ENCODE measurements at places on chromosomes 13 and 19.

DNA sequence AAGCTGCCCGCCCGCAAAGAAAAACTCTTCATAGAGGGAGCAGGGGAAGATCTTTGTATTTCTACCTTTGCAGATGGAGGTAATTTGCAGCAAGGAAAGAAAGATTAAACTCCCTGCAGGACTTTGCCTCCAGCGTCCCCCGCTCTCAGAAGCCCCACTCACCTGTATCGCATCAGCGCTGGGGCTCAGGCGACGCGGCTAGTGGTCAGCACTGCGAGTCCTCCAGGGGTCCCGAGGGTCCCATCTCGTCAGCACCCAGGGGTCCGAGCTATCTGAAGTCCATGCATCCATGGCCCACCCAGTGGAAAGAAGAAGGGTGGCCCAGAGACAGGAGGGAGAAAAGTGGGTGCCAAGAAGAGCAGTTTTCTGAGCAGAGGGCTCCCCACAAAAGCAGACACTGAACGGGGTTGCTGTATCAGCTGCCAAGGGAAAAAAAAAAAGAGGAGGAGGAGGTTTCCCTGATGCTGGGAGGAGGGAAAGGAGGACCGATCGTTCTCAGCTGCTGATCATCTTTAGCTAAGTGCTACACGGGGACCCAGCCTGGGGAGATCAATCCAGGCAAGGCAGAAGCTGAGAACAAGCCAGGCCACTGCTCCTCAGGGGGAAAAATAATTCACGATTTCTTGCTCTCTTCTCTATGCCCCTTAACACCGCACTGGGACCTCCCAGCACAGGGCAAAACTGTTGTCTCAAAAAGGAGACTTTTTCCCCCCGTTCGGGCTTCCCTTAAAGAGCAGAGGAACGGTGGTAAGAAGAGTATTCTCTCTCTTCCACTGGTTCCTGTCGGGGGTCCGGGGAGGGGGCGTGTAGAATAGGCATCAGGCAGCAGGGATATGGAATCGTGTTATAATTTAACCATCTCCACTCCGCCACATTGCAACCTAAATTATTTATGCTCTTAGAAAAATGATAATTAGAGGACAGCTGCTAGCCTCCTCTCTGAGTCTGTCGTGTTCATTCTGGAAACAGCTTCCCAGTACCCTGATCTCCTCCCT is 117.7 kb upstream of the CACNA1A start:
- DNase-seq: no peak

- DNase-seq: no peak
Measured at GRCh38 chr13:43251961-43252360, 228.6 kb downstream of the DNAJC15 start.

DNA sequence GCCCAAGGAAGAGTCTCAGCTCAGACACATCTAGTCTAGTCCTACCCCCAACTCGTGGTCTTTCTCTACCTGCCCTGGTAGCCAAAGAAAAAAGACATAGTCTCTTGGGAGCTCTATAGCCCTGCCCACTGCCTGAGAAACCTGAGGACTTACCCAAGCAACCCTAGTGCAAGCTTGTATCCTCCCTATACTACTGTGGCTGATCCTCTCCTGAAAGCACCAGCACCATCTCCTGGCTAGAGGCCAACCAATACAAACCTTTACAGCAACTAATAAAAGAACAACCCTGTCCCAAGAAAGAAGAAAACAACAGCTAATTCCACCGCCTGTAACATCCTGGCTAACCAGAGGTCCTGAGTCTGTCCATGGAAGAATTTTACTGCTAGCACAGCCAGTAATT is 532.4 kb downstream of the SLITRK6 start:
- no peak for DNase-seq

DNA sequence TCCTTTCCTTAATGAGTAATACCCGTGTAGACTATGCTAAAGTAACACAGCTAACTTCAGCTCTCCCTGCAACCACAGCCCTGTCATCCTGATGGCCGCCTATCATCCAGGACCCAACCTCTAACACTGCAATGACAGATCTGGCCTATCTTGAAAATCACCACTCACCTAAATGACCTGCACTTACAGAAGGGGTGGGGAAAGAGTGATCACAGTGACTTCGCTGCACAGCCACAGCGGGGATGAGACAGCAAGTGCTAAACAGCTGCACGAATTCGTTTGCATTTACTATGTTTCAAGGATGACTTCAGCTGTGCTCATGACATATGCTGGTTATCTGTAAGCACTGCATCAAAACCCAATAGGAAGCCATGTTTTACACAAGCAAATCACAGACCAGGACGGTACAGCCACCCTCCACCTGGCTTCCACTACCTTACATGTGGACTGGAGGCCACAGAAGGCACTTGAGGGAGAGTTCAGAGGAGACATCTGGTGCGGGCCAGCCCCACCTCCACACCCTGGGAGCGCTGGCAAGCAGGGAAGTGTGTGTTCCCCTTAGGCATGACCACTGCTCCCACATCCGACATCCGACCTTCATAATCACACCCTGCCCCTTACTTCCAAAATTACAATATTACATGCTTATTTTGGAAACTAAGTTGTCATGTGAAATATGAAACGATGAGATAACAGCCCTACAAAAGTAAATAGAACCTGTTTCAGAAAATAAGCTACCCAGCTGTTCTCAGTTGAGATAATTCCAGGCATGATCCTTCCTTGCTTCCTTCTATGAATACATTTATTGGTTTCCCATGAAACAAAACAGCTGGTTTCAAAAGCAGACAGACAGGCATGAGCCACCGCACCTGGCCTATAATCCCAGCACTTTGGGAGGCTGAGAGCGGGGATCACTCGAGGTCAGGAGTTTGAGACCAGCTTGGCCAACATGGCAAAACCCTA is 95.7 kb downstream of the STK24 start:
- DNase-seq: peak; percentile 62

DNA sequence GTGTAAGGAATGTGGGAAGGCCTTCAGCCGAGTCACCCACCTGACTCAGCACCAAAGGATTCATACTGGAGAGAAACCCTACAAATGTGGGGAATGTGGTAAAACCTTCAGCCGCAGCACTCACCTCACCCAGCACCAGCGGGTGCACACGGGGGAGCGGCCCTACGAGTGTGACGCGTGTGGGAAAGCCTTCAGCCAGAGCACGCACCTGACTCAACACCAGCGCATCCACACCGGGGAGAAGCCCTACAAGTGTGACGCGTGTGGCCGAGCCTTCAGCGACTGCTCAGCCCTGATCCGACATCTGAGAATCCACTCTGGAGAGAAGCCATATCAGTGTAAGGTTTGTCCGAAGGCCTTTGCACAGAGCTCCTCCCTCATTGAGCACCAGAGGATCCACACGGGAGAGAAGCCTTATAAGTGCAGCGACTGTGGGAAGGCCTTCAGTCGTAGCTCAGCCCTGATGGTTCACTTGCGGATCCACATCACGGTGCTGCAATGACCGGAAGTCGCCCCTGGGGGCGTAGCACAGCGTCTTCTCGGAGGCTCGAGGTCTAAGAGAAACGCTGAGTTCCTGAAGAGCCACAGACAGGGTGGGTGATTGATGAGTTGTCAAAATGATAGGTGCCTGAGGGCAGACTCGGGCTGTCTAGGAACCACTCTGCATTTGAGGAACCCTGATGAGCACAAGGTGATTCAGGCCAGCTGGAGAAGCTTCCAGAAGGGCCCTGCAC is 12.2 kb downstream of the ZSCAN22 start:
- no peak for DNase-seq

- DNase-seq: no peak
Measured at GRCh38 chr19:33349319-33350289, 23.9 kb upstream of the CEBPG start.

- DNase-seq: no peak
Measured at GRCh38 chr13:26221399-26221720, 754 bp downstream of the RNF6 start.

DNA sequence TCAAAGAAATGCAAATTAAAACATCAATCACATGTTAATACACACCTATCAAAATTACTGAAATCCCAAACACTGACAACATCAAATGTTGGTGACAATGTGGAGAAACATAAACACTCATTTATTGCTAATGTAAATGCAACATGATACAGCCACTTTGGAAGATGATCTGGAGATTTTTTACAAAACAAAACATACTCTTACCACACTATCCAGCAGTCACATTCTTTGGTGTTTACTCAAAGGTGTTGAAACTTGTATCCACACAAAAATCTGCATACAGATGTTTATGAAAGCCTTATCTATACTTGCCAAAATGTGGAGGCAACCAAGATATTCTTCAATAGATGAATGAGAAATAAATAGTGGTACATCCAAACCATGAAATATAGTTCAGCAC is 1219.5 kb upstream of the PCDH20 start:
- no peak for DNase-seq

DNA sequence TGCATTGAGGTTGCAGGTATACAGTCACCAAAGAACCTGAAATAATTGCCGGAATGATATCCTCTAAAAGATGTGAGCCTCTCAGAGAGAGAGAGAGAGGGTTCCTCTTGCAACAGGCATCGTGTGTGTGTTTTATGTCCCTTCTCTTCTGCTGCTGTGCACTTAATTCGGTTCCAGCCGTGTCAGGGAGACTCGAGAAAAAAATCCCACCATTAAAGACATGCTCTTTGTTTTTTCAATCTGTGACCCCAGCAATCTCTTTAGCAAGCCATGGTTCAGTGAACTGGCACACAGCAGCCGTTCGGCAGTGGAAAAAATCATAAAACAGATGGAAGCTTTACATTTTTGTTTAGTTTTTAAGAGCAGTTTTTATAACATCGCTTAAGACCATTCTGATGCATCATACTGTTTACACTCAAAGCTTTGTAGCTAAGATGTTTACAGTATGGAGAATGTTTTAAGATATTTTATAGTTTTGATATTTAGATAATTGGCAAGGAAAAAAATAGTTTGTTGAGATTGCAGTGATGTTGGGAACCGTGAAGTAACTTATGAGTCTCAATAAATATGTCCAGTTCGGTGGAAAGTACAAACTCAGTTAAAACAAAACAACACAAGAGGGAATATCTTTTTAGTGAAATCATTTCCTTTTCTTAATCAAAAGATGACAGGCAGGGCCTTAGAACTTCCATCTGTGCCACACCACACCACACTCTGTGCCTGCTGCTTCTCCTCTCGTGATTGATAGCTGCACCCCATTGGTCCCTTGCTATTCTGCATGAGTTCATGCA is 31.2 kb upstream of the ZNF536 start:
- no peak for DNase-seq

DNA sequence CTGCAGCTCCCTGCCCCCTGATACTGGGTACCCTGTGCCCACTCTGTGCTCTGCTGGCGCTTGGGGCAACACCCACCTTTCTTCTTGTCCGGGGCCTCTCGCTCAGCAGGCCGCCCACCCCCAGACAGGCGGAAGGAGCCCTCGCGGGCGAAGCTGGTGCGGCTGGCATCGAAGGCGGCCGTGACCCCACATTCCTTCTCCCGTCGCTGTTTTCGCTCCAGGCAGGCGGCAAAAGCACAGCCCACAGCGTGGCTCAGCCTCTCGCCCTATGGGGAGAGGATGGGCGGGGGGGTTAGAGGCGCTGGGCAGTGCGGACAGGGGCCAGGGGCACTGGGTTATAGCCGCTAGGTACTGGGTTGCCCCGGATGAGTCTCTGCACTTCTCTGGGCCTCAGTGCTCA is 13.3 kb downstream of the NUMBL start:
- DNase-seq: no peak

DNA sequence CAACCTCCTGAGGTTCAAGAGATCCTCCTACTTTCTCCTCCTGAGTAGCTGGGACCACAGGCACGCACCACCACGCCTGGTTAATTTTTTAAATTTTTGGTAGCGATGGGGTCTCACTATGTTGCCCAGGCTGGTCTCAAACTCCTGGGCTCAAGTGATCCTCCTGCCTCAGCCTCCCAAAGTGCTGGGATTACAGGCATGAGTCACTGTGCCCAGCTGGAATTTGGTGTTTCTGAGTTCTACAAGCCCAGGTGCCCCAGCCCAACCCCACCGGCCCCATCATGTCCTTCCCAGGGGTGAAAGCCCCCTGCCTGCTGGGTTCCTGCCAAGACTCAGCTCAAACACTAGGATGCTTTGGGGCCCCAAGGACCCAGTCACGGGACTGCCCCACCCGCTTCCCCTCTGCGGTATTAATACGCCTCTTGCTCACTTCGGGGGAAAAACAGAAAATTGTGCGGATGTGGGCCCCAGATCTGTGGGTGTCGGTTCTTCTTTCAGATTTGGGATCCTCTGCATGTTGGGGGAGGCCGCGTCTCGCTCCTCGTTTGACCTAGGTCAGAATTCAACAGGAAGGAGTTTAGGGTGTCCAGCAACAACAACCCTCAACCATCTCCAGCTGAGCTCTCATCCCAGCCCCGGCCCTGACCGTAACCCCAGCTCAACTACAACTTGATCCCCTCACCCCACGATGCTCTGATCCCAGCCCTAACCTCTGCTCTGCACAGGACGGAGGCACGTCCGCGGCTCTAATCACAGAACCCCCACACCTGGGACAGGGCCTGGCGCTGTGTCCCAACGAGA is 3.7 kb upstream of the FCER2 start:
- peak; percentile 77 for DNase-seq

DNA sequence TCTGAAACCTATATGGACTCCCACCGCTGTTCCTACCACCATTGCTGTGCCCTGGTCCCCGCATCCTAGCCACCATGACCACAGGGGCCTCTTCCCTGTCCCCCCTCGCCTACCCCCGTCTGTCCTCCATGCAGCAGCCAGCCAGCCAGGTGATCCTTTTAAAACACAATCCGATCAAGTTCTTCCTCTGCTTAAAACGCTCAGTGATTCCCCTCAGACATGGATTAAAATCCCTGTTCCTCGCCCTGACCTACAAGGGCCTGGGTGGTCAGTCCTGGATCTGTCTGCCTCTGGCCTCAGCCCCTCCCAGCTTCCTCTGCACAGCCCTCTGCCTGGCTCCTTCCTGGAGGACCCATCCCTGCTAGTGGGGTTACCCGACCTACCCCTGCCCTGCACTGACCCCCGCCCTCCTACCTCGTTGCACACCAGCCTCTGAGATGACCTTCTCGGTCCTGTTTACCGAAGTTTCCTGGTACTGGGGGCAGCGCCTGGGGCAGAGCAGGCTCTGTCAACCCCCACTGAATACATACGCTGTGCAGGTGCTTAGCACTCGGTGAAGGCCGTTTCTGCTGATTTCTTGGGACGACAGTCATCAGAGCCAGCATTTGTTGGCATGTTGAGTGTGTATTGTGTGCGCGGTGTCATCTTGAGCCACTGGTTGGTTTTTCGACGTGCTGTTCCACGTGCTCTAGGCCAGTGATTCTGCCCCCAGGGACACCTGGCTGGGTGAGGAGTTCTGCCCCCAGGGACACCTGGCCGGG is 14.7 kb upstream of the LENG8 start:
- no peak for DNase-seq

DNA sequence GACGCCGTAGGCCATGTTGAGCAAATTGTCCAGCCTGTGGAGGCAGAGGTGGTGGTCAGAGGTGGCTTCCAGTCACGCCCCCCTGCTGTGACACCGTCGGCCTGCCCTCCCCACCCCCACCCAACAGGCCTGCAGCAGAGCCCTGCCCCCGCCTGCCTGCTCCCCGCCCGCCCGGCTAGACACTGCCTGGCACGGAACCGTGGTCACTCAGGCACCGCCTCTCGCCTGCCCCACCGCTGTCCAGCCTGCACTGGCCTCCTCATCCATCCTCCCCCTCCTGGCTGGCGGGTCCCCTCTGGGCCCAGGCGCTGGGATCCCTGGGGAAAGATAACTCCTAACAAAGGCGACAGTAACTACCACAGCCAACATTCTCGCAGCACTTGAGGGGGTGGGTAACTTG is 21.7 kb downstream of the PRKCSH start:
- DNase-seq: no peak

- peak; percentile 34 for DNase-seq
Measured at GRCh38 chr13:84896128-84896527, 903.1 kb downstream of the SLITRK6 start.

Data from activated T-cell treated with anti-CD3 and anti-CD28 coated beads, Interleukin-2, amount 50 U/mL, for 24 hours (primary cell).